RPMI7951 (cell line): ENCODE measurements at places on chromosomes 11 and 22.

DNA sequence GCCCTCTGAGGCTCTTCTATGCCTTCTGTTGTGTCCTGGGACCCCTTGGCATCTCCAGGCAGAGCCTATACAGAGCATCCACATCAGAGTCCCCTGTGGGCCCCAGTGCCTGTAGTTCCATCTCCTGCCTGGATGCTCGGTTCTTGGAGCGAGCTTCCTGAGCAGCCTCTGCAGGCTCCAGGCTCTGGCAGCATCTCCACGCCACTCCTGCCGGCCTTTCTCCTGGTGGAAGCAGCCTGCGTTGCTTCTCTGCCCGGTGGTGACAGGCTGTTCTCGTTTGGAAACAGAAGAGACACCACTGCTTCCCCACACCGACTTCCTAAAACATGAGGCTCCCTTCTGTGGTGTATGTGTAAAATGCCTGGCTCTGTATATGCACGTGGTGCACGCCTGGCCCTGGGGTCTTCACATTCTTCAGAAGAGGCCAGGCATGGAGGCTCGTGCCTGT is 52.8 kb downstream of the BCR start:
- no peak for DNase-seq

DNA sequence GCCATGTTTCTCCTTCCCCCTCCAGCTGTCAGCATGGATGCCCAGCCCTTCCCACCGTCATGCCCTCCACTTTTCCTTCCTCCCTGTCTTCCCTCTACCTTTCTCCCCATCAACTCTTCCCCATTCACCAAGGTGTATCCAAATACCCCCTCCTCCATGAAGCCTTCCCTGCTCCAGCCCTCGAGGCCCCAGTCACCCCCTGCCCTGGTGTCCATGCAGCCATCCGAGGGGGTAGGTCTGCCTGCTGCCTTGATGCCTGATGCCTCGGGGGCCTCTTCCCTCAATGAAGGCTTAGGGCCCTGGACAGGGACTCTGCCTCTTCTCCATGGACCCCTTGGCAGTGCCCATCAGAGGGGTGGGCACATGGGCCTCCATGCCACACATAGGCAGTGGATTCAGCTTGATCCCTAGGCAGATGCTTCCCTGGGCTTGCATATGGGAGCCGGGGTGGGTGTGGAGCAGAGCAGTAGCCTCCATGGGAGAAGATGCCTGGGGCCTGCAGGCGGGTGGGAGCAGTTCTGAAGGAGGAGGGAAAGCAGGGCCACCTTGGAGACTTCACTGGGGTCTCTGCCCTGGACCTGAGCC is 795.8 kb downstream of the BRD1 start:
- DNase-seq = no peak

GRCh38 chr11:9787260-9787659 is 123.4 kb downstream of the SWAP70 start:
- DNase-seq = peak; percentile 88

DNA sequence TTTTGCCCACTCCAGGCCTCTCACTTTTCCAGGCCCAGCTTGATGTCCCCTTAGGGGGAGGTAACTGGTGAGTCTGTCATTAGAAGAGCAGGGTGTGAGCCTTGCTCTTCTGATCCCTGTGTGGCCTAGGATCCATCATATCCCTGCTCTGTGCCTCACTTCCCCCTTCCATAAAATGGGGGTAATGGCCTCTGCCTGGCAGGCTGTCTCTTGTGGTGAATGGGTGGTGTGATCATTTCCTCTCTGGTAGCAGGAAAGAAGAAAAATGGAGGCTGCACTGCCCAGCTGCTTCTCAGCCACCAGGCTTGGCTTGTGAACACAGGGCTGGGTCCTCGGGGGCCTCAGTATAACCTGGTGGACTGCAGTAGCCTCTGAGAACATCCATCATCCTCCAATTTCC is 5.6 kb downstream of the ARHGEF17 start:
- DNase-seq = no peak

GRCh38 chr11:87460279-87460678 is 422.5 kb downstream of the TMEM135 start:
- DNase-seq = no peak

- no peak for DNase-seq
These were observed 7.8 kb downstream of the APOL5 start for GRCh38 chr22:35725521-35725920.

DNA sequence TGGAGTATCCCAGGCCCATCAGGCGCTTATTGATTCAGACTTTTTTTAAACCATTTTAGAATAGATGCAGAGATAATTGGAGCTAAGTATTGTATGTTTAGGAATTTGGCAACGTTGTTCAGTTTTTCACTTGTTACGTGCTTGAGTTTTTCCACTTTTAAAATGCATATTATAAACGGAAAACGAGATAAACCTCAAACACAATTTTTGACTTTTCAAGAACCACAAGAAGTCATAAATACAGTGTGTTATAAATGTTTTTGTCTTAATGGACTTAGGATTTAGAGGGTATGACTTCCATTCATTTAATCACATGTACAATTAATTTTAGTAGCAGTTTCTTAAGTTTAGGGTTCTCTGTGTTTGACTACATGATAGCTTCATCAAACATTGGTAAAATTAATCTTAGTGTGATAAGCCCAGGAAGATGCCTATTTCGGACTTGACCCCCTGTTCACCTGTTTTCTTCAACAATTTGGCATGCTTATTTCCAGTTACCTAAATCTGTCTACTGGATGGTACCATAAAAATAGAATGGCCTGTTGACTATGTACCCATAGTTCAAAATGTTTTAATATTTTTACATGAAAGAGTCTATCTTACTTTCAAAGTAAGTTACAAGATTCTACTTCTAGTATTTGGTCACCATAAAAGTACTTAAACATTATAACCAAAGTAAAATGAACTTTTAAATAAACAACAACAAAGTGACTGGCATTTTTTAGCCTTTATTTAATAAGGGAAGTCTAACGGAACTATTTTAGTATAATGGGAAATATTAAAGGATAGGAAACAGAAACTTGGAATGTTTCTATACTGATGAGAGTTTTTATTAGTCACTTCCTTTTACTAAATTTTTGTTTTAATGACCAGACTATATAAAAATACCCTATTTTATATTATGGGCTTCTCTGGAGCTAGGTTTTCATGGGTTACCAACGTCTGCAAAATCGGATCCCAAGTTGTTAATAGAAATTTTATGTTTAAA is 1.4 kb downstream of the ZC3H12C start:
- DNase-seq = no peak

DNA sequence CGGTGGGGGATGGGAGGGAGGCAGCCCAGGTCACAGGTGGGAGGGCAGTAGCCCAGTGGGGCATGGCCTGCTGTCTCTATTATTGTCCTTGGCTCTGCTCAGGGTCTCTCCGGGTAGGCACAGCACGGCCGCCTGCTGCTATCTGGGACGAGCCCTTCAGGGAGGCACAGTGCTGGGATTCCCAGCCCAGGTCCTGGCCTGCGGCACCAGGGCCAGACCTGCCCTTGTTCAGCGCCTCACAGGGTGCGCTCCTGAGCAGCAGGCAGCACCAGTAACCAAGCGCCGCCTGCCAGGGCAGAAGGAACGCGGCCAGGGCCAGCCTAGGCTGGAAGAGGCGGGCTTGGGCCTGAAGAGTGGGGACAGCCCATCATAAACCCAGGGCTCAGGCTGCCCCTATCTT is 151.0 kb downstream of the MPPED1 start:
- no peak for DNase-seq
